ENCODE measurements at places on chromosomes 5 and 9.

GRCh38 chr5:129249886-129250285 lies 155.3 kb downstream of the ISOC1 start:
- no peak for DNase-seq

- DNase-seq = peak; percentile 58
Measured at GRCh38 chr9:71909887-71910649, 925 bp downstream of the ABHD17B start.

DNA sequence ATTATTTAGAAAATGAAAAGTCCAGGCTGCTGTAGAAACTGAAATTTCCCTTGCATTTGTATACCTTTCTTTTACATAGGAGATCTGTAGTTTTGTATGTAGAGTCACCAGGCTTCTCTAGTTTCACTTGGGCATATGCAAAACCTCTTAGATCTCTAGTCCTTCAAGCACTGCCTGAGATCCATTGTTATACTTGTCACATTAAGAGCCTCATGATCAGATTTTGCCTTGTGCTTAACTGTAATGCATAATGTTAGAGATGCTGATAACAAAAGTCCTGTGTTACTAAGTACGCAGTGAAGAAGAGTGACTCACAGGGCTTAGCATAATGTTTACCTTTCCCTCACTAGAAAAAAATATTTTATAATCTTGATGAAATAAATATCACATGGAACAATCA lies 250.2 kb downstream of the CYLC2 start:
- DNase-seq = no peak

DNA sequence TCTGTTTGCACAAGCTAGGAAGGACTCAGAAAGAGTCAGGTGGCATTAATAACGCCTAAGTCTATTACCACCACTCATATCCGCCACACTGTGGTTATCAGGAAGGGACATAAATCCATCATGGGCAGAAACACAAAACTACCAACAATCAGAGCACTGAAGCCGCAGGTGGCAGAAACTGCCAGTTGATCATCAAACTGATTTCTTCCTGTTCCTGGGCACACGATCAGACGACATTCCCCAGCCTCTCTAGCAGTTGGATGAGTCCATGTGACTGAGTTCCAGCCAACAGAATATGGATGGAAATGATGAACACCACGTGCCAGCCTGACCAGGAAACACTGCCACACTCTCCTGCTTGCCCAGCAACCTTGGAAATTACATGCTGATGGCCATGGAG lies 181.7 kb downstream of the ELAVL2 start:
- DNase-seq = no peak

DNA sequence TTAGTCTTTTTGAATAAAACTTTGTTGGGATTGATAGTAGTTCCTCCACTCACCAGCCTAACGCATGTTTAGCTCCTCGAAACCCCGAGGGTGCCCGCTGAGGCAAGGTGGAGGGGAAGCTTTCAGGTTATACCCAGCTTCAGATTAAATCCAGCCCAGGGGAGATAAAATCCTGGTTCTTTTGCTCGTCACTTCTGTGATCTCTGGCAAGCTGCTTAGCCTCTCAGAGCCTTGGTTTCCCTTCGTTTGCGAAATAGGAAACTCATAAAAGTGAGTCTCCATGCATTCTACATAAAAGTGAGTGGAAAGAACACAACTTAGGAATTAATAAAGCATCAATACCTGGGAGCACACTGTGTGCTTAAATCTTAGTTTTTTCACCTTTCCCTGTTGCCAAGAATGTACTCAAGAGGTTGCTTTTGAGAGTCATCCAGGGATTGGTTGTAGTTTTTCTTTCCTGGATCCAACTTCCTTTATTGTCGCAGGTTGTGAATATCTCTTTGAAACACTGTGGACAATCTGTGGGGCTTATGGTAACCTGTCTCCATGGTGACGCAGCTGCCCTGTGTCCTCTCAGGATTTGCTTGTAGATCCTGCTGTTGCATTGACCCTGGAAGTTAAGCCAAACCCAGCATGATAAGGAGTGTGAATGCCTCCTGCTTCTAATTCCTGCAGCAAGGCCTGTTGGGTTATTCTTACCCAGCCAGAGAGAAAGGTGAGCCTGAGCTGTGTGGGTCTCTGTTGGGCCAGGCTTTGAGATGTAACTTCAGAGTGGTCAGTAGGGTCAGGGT lies 2.0 kb downstream of the GALNT12 start:
- no peak for DNase-seq

DNA sequence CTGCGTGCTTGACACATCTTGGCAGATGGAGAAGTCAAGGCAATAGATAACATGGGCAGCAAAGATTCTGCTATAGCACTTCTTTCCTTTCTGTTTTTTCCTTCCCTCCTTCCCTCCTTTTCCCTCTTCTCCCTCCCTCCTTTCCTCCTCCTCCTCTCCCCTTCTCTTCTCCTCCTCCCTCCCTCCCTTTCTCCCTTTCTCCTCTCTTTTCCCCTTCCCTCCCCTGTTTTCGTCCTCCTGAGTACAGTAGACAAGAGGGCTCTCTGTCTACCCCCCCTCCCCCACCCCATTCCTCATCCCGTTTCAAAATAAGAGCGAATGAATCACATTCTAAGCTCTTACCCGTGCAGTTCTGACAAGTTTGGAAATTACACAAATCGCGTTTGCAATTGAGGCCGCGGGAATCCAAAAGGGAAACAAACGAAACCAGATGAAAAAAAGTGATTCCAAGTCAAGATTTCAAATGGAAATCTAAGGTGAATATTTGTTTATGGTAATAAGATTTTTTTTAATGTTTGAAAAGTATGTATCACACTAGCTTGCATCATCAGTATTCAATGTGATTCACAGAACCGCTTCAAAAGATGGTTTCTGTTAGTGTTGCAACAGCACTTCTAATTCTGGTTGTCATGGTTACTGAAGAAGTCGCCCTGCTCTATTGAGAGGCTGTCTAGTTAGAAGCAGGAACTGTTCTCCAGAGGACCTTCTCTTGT lies 1.3 kb downstream of the NIM1K start:
- DNase-seq = no peak

DNA sequence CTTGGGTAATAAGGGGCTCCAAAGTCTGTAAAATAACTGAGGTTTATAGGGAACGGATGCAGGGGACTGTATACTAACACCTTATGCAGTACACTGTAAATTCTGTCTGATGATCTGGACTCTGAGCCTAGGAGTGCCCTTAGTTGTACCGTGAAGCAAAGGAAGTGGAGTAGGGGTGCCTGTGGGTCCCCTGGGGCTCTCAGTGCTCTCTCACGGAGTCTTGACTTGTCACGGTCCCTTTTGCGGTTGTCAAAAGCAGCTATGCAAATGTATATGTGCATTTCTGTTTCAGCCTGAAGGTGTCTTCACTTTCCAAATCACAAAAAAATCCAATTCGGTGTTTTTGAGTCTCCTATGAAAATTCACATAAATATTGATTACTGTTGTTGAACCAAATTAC lies 17.8 kb downstream of the DMRT1 start:
- DNase-seq = no peak

GRCh38 chr5:54589786-54590185 lies 72.2 kb downstream of the SNX18 start:
- DNase-seq = no peak

DNA sequence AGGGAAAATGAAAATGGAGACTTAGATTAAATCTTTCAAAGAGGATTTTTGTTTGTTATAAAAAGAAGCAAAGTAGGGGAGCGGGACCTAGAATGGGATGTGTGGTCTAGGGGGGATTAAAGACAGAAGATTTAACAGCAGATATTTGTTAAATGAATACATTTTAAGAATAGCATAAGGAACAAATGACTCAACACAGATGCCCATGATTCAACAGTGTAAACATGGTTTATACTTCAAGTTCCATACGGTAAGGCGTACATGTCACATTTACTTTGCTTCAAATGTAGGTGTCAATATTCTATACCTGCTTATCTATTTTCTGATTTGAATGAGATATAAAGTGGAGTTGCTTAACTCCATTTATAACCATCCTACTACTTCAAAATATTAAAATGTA lies 1.5 kb downstream of the TICAM2 start:
- DNase-seq = no peak

GRCh38 chr5:93055971-93056370 lies 525.0 kb downstream of the NR2F1-AS1 start:
- DNase-seq = no peak

DNA sequence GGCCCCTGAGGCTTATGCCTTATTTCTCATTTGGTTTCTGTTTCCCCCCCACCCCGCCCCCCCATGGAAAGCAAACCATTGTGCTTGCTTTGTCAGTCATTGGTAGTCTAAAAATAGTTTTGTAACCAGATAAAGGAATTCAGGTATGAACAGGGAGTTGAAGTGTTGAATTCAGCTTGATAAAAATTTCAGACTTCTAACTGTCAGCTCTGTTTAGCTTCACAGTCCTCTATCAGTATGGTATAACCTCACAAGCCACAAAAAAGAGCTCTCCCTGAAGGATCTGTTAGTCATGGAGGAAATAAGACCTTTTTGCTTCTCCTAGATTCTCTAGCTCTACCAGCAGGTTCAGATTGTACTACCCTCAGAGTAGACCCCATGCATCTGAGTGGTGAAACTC lies 378.1 kb downstream of the TMEM38B start:
- DNase-seq = no peak

DNA sequence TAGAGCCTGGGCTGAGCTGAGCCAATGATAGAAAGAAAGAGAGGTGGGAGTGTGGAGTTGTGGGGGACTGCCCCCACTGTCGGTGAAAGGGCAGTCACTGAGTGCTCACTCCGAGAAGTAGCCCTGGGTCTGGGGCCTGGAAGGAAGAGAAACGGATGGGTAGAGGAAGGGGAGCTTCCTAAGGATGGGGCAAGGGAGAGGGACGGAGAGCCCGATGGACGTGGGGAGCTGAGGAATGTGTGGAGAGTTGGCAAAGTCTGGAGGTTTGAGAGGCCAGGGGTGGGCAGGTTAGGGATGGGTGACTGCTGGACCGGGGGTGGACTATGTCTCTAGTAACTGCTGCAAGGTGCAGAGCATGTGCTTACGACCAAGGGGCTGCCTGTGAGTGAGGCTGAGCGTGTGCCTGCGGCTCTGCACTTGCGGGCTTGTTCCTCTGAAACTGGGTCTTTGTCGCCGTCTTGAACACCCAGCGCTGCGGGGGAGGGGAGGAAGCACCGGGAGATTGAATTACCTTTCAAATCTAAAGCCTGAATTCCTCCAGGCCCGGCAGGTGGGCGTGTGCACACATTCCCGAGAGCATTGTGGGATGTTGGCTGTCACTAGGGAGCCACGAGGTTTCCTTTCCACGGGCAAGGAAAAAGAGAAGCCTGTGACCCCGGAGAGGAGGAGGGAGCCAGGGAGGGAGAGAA lies 76.4 kb upstream of the ARAP3 start:
- no peak for DNase-seq

GRCh38 chr9:117028103-117028858 lies 341.2 kb downstream of the TRIM32 start:
- no peak for DNase-seq

GRCh38 chr5:67401172-67401571 lies 204.6 kb upstream of the CD180 start:
- no peak for DNase-seq

DNA sequence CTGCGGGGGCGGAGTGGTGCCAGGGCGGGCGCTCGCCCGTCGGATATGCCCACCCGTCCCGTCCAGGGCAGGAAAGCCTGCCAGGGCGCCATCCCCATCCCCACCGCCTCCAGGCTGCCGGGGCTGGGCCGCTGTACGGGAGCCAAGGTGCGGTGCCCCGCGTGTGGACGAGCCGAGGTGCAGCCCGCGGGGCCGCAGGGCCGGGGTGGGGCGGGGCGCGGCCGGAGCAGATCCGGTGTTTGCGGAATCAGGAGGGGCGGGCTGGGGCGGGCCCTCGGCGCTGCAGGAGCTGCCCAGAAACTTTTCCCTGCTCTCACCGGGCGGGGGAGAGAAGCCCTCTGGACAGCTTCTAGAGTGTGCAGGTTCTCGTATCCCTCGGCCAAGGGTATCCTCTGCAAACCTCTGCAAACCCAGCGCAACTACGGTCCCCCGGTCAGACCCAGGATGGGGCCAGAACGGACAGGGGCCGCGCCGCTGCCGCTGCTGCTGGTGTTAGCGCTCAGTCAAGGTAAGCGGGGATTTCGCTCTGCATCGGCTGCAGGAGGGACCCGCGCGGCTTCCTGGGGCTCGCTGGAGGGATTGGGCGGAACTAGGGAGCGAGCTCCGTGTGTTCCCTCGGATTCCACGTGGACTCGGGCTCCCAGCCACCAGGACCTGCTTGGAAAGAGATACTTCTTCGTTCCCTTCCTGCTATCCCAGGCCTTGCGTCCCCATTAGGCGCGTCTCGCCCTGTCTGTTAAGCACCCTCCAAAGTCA lies at the start of gene ITGA2:
Gene ITGA2, plus strand, starts transcription at position 328 of the 756 bp plus-strand sequence. Its CDS starts 117 bp downstream, at position 445.
- DNase-seq = peak; percentile 64

DNA sequence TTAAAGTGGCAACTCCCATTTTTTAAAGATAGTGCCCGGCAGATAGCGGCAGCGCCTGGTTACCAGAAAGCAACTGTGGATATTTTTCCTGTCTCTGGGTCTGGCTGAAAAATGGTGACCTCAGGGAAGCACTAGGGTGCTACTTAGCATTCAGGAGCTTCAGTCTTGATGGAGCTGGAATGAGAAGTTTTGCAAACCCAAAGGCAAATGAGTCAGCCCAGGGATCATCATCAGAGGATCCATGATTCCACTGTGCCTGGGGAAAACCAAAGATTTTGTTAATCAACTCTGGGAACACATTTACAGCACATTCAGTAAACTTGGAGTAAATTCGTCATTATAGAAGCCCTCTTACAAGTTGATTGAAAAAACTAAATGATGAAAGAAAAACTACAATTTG lies 26.7 kb downstream of the F2R start:
- DNase-seq = no peak

GRCh38 chr9:121930956-121931355 lies 162.2 kb downstream of the TTLL11 start:
- no peak for DNase-seq

GRCh38 chr5:175696139-175696854 lies 38.4 kb downstream of the HRH2 start:
- DNase-seq = no peak

DNA sequence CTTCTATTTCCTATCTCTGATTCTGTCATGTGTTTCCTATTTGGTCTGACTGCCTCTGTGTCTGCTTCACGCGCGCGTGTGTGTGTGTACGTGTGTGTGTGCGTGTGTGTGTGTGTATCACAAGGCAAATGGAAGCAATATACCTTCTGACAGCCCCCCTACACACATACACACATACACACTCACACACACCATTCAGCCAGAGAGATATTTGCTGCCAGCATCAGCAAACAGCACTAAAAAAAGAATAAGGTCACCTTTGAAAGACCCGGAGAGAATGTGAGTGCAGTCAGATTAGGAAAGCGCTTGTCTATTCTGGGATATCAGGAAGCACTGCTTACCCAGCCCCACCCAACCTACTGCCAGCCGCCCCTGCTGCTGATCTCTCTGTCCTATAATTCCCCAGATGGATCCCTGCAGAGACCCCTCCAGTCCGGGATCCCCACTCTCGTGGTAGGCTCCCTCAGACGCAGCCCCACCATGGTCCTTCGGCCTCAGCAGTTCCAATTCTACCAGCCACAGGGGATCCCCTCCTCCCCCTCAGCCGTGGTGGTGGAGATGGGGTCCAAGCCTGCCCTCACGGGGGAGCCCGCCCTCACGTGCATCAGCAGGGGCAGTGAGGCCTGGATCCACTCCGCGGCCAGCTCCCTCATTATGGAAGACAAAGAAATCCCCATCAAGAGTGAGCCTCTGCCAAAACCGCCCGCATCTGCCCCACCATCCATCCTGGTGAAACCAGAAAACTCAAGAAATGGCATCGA lies 45.7 kb downstream of the PLAC8L1 start:
- no peak for DNase-seq

Data from prostate gland (tissue), 2 donors.